ENCODE measurements at places on chromosomes 16 and 17.

- DNase-seq, result peak; percentile 70
These were observed 44.9 kb downstream of the OTOA start for GRCh38 chr16:21708533-21709115.

- no peak for DNase-seq
These were observed 66.4 kb downstream of the MYH11 start for GRCh38 chr16:15790458-15790857.

GRCh38 chr17:65536573-65537342 is 24.7 kb downstream of the AXIN2 start:
- no peak for DNase-seq

DNA sequence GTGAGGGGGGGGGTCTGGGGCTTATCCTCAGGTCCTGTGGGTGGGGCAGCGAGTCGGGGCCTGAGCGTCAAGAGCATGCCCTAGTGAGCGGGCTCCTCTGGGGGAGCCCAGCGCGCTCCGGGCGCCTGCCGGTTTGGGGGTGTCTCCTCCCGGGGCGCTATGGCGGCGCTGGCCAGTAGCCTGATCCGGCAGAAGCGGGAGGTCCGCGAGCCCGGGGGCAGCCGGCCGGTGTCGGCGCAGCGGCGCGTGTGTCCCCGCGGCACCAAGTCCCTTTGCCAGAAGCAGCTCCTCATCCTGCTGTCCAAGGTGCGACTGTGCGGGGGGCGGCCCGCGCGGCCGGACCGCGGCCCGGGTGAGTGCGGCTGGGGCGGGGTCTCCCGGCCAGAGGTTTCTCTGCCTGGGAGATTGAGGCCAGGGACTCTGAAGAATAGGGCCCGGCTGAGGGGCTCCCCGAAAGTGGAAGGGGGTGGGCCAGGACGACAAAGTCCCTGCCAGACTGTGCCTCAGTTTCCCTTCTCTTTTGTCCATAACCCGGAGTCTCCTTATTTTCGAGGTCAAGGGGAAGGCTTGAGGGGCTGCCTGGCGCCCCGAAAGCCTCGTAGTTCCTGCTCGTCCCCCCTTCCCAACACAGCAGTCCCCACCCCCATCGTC is at the start of gene FGF11:
TSS of gene FGF11 (plus strand) at position 51 of the 651 bp plus-strand sequence. CDS start at position 160, 109 bp downstream.
- DNase-seq, result no peak

GRCh38 chr16:11877374-11877773 is 26.0 kb upstream of the RSL1D1 start:
- no peak for DNase-seq

- DNase-seq, result no peak
These were observed 624.6 kb upstream of the EEF2KMT start for GRCh38 chr16:5722116-5722619.

DNA sequence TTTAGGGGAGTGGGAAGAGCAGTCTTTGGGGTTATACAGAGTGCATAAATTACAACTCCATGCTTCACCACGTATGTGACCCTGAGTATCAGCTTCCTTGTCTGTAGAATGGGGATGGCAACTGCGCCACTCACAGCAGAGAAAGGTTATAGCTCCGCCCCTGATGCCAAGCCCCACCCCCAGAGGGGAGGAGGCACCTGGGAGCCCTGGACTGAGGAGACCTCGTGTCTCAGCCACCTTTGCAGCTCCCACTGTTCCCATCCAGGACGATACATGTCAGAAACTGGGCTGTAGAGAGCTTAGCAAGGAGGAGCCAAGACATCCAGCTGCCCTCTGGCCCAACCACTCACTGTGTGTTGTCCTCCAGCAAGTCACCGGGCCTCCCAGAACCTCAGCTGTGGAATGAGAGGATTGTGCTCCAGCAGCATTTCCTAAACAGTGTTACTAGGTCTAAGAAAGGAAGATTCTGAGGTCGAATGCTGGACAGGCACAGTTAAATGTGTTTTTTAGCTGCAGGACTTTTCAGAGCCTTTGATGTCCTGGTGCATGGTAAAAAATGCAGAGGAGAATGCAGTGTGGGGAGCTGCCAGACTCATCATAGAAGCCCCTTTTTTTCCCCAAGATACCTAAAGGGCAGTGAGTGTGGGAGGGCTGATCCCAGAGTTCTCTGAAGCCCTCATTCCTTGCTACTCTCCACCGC is 49.4 kb downstream of the BEAN1 start:
- DNase-seq, result peak; percentile 45

GRCh38 chr16:19085679-19086200 is 18.3 kb downstream of the COQ7 start:
- no peak for DNase-seq

DNA sequence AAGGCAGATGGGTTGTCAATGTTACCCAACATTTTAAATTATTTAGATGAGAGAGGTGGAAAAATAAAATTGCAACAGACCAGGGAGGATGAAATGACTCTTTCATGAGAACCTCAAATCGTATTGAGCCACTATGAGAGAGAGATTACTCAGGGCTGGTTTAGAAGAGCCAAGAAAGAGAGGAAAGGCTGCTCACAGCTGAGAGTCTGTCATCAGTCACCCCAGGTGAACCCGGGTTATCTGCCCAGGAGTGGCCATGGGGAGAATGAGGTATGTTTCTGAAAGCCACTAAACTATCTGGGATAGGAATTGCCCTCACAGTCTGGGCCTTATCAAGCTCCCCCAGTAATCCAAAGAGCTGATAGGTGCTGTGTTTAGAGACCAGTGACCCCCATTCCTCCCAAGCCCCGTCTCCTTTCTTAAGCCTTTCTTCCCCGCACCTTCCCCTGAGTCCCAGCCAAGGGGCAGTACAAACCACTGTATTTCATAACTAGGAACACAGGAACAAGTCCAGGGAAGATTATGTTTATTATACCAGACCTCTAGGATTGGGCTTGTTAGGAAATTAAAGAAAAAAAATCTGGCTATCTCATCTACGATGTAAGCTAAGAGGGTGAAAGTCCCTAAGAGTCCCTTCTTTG is 158.9 kb upstream of the NOL11 start:
- DNase-seq, result no peak

DNA sequence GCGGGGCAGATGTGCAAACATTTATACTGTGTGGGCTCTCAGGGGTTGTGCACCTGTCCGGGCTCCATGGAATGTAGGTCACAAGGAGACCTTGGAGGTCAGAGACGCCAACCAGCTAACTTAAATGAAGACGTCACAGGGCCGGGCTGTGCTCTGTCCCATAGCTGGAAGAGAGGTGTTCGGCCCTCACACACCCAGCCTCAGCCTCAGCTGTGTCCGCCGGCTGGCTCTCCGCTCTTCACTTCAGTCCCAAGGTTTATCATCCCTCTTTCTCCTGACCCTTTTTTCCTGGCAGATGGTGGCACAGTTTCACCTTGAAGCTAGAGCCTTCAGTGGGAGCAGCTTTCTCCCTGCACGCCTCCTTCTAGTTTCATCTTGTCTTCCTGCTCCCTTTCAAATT is 6.0 kb upstream of the RBFOX3 start:
- DNase-seq, result no peak

DNA sequence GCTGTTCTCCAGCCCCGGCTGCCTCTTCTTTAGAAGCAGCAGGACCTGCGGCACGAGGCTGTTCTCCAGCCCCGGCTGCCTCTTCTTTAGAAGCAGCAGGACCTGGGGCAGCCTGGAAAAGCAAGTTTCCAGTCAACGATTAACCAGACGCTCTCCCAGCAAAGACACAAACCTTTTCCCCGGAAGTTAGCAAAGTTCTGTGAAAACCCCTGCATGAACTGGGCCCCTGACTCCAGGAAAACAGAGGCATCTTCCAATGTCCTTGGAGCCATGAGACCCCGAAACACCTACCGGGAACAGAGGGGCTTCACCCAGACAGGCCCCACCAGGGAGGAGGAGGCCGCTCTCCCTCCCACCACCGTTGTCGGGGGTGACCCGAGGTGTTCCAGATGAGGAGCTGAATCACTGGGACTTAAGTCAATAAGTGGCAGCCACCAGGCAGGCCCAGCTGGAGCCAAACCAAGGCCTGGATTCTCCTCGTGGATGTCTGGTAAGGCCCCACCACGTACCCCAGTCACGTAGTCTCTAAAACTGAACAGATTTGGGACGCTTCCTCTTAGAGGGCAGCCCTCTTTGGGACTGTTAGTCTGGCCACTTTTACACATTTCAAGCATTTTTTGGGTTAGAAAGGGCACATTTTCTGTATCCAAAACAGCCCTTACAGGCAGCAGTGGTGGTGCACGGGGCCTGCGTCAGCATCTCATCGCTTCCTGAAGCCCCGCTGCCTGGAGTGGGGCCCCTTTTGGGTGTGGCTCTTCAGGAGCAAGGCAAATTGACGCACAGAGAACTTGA is at the start of gene RPH3AL:
TSS of gene RPH3AL (minus strand) at position 387 of the 792 bp plus-strand sequence. CDS start 25,264 bp downstream, outside the sequence.
- peak; percentile 86 for DNase-seq

DNA sequence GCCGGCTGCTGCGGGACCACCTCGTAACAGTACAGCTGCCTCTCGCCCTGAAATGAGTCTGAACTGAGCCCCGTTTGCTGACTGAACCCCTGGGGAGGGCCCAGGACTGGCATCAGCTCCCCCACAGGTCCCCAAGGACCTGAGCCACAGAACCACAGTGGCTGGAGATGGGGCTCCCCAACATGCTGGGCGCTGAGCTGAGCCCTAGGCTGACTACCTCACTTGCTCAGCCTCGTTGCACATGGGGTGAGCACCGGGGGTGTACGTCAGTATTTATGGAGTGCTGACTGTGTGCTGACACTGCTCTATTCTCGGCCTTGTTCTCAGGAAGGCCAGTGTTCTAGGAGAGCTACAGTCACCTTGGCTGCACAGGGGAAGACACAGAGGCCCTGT is 6.6 kb upstream of the VASN start:
- no peak for DNase-seq

DNA sequence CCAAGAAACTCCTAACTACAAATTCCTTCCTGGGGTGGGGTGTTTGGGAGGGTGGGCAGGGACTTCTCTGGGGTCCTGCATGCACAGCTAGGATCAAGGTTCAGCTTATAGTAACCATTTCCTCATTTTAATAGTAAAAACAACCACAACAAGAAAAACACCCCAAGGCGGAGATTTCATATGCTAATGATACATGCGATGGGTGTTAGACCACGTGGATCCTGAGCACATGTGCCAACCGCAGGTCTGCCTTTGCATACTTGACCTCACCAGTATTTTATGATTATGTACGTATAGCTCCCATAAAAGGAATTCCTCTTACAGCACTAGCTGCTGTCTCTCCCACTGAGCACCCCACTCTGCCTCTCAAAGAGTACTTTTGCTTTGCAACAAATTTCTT is 1.9 kb downstream of the KRTAP4-11 start:
- DNase-seq, result no peak

DNA sequence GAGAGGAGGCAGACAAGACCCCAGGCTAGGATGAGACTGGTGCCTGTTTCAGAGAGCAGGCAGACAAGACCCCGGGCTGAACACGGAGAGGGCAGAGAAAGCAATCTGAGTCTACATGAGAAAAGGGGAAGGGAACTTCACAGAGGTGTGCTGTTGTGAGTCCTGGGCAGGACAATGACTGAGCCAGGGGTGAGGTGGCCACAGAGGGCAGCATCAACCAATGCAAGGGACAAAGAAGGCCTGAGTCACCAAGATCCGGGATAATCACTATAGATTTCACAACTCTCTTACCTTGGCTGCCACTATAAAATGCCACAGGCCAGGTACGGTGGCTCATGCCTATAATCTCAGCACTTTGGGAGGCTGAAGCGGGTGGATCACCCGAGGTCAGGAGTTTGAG is 89.0 kb downstream of the SLC39A11 start:
- DNase-seq, result no peak

- no peak for DNase-seq
These were observed 16.1 kb upstream of the ADAMTS18 start for GRCh38 chr16:77450790-77451487.

- DNase-seq, result no peak
These were observed 49.2 kb downstream of the IRF8 start for GRCh38 chr16:85948138-85948509.

DNA sequence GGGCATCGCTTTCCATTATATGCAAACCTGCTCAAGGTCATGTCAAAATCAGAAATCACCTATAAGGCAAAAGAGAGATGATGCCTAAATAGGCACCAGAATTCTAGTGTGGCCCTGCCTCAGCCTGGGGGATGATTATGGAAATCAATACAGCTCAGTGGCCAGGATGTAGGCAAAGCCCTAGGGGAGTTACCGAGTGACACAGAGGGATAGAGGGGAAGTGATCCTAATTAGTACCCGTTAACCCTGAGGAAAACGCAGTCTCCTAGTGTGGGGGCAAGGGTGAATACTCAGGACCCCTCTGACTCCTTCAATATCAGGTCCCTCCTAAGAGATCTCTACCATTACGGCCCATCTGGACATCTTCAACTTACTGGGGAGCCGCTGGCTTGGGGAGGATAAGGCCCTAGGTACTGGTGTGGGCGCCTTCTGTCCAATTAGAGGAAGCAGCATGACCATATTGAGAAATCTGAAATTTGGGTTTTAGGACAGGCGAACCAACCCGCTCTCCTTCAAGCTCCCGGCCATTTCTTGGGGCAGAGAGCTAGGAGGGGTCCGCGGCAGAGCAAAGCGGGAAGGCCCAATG is 725 bp downstream of the NT5C3B start:
- no peak for DNase-seq

GRCh38 chr16:51450909-51451308 is 299.8 kb upstream of the SALL1 start:
- DNase-seq, result peak; percentile 71

DNA sequence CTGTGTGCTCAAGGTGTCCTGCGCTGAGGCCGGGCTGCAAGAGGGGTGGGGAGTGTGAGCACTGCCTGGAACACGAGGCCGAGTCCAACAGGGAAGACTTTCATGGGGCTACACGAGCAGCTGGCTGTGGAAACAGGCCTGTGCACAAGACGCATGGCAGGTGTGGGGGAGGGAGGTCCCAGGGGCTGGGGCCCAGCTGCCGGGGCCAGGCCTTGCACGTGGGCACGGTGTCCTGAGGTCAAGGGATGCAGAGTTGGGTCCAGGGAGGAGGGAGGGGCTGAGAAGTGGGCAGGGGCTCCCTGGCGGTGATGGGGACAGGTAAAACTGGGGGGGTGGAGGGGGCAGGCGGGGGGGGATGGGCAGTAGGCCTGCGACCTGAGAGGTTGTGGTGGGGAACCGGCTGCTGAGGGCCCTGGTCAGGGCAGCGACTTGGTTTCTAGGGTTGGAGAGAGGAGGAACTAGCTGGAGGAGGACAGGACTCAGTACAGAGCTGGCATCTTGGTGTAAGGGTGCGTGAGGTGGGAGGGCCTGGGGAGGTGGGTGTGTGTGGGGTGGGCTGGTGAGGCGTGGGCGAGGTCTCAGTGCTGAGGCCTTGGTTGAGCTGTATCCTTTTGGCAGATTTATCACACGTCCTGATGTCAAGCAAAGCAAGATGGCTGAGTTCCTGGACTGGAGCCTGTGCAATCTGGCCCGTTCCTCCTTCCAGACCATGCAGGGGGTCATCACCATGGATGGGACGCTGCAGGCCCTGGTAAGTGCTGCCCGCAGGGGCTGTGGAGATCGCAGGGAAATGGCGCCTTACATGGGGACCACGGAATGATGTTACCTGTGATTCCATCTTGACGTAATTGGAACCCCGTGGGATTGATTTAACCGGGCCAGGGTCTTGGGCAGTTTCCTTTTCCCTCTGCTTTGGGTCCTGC is 29.4 kb downstream of the TBCD start:
- no peak for DNase-seq

DNA sequence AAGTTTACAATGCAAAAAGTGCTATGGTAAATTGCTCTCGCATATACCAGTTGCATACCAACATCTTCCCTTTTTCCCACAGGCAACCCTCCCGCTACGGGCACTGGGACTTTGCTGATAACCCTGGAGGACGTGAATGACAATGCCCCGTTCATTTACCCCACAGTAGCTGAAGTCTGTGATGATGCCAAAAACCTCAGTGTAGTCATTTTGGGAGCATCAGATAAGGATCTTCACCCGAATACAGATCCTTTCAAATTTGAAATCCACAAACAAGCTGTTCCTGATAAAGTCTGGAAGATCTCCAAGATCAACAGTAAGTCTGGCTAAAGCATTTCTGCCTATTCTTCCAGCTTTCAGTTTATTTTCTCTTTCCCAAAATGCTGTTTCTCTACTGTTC is 27.9 kb upstream of the HSBP1 start:
- no peak for DNase-seq
